ENCODE measurements at places on chromosomes 12 and 14.

- DNase-seq, result no peak
These were observed 42.6 kb downstream of the FRS2 start for GRCh38 chr12:69512820-69513219.

- DNase-seq, result peak; percentile 21
These were observed 13.0 kb upstream of the OR6J1 start for GRCh38 chr14:22656945-22657731.

- peak; percentile 61 for DNase-seq
These were observed at the start of gene MANSC1 for GRCh38 chr12:12349711-12350665. Gene MANSC1 (minus strand): TSS chr12:12350242. CDS start chr12:12343314, 6,928 bp downstream.

DNA sequence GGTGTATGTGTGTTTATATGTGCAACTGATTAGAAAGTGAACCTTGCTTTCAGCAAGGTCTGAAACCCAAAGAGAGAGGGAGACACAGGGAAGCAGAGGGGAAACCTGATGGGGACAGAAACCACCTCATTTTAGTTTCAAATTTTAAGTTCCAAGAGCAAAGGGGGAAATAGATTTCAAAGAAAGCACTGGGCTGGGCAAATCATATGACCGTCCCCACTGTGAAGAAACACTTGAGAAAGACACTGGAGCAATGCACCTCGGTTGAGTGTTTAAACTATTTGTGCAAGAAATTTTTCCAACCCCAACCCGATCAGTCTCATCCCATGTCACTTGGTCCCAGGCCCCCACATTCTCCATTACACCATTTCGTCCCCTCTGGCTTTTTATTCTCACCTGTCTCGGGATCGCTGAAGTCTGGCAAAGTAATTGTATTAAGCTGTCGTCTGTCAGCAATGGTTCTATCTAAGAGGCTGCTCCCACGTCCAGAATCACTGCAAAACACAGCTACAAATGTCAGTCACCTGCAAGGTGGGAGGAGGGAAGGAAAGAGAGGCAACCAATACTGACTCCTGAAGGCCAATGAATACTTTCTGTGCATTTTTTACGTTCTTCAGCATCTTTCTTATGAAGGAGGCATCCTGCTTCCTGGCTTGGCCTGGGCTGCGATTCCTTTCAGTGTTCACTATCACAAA lies 205.7 kb downstream of the TTC7B start:
- DNase-seq, result no peak

DNA sequence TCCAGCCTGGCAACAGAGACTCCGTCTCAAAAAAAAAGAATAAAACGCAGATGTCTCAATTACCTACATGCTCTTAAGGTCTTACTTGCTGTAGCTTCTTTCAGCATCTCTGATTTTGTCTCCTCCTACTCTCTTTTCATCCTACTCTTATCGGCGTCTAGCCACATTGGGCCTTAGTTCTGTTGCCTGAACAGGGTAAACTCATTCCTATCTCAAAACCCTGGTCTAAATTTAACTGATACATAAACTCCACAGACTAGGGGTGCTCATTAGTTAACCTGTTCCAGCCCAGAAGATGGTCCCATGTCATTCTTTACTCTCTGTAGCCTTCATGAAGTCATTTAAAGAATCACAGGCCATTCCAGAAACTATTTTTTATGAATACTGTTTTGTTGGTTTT lies 33.6 kb downstream of the EXD2 start:
- DNase-seq, result no peak

DNA sequence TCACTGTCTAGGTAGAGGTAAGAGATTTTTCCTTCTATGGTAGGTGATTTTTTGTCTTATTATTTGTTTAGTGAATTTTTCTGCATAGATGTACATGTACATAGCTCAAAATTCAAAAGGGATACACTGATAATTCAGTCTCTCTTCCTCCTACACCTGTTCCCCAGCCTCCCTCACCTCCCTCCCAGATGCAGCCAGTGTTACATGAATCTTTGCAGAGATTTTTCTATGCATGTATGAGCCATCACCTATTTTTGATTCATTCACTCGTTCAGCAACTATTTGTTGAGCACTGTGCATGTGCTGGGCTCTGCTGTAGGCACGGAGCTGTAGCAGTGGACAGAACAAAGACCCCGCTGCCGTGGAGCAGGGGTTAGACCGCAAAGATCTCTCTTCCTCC lies 218.9 kb downstream of the AACS start:
- no peak for DNase-seq

- no peak for DNase-seq
These were observed 2.0 kb downstream of the SIX1 start for GRCh38 chr14:60647081-60647836.

DNA sequence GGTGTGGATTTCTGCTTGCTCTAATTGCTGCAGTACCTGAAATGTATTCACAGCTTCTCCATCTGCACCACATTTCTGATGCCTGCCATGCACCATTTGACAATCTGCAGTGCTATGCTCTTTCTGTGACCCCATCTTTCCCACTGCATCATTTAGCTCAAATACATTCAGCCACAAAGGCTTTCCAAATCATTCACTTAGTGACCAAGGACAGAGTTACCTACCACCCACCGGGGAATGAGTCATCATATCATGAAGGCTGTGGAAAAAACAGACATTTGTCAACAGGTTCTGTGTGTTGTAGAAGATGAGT lies 465.5 kb upstream of the ATP2B1 start:
- peak; percentile 5 for DNase-seq

GRCh38 chr14:63499701-63500250 lies 43.4 kb downstream of the PPP2R5E start:
- DNase-seq, result no peak

DNA sequence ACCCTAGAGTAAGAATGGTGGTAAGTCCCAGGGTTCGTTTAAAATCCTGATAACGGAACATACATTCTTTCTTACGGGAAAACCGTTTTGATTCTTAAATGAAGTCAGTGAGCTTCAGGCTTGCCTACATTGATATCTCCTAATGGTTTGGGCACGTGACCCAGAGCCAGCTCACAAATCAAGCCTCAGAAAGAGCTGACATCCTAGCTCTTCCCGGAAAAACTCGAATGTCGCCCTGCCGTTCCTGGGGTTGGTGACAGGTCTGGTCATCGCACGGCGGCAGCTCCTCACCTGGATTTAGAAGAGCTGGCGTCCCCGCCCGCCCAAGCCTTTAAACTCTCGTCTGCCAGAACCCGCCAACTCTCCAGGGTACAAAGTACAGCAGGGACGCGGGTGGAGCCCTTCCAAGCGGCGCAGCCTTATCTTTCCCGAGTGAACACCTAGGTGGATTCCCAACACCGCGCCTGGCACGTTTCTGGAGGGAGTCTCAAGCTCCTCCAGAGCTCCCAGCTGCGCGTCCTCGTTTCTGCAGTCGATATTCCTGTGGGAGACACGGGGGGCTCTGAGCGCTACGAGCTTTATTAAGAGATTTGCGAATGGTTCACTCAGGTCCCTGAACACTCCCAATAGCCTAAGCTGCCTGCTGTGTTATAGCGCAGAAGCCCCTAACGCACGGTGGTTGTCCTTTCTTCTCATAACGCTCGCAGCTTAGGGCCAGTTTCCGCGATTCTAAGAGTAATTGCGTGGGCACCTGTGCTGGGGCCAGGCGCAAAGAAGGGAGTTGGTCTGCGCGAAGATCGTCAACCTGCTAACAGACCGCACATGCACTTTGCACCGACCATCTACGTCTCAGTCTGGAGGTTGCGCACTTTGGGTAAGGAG lies at the start of gene SSTR1:
SSTR1 (plus strand) TSS at position 169 of the 882 bp plus-strand sequence. CDS start 1,486 bp downstream, outside the sequence.
- DNase-seq, result peak; percentile 10
